ENCODE measurements at places on chromosomes 1 and 21.

GRCh38 chr1:75471252-75471651 is 139.7 kb downstream of the SLC44A5 start:
- DNase-seq: no peak
- H3K27me3 ChIP-seq: no peaks in the 10 kb centered on the region
- no peaks in the 10 kb centered on the region for H3K36me3 ChIP-seq

DNA sequence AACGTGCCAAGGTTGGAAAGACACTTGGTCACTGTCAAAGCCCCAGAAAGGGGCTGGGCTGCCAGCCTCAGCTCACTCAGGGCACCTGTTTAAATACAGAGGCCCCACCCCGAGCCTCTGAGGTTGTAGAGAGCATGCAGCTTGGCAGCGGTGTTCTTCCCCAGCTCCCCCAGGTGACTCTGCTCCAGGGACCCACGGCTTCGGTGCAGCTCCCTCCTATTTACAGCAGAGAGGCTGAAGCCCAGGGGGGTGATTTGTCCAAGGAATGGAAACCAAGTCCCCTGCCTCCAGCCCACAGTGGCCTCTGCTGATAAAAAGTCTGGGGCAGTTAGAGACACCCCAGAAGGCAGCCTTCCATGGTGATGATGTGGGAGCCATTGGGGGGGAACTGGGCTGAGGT is 9.1 kb upstream of the C1QA start:
- no peaks in the 10 kb centered on the region for H3K4me1 ChIP-seq
- no peak for DNase-seq
- H3K4me3 ChIP-seq: no peak overlapping the region
- H3K27me3 ChIP-seq: peaks cover 63% of the 10 kb centered on the region
- H3K36me3 ChIP-seq: no peaks in the 10 kb centered on the region

GRCh38 chr1:147214842-147215539 is 10.1 kb downstream of the FMO5 start:
- no peaks in the 10 kb centered on the region for H3K27me3 ChIP-seq
- no peak overlapping the region for H3K27ac ChIP-seq
- no peaks in the 10 kb centered on the region for H3K36me3 ChIP-seq
- DNase-seq: no peak

- H3K27ac ChIP-seq: no peak overlapping the region
- H3K4me1 ChIP-seq: peaks cover 41% of the 10 kb centered on the region
- no peak overlapping the region for H3K4me3 ChIP-seq
Observed at GRCh38 chr1:77394166-77394565, 112.3 kb downstream of the AK5 start.

- no peaks in the 10 kb centered on the region for H3K36me3 ChIP-seq
- H3K4me1 ChIP-seq: peaks cover 28% of the 10 kb centered on the region
- H3K4me3 ChIP-seq: no peak overlapping the region
- no peak for DNase-seq
Observed at GRCh38 chr1:230750576-230750975, 3.4 kb downstream of the CAPN9 start.

GRCh38 chr1:205594846-205595245 is 37.0 kb downstream of the ELK4 start:
- H3K27ac ChIP-seq: no peak overlapping the region
- H3K27me3 ChIP-seq: peaks cover 3% of the 10 kb centered on the region
- peak; percentile 42 for DNase-seq
- peaks cover 22% of the 10 kb centered on the region for H3K4me1 ChIP-seq

DNA sequence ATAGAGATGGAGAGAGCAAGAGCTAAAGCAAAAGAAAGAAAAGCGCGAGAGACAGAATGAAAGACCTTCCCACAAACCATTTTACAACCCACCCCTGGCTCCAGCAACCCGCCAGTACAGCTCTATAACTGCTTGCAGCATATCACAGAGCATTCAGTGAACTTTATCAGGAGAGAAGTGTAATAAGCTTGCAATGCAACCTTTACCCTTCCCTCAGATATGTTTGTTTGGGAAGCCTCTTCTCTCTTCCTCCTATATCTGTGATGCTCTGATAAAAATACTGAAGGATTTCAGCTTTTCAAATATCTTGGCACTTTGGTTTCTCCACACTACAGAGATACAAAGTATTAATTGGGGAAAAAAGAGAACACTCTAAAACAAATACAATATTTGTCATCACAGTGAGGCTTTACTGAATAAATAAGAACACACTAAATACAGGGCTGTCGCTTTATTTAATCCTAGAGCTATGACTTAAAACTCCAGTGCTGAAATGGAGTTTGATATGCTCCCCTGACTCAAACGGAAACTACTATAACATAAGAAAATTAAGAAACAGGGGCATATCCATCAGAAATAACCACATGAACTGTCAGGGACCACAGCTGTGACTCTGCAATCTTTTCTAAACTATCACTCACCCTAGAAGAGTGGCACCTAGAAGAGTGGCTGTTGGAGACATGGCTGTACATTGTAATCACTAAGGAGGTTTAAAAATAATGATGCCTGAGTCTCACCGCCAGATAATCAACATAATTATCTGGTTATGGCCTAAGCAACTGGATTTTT is 6.7 kb downstream of the CRP start:
- H3K27me3 ChIP-seq: peaks cover 5% of the 10 kb centered on the region
- no peaks in the 10 kb centered on the region for H3K4me1 ChIP-seq
- H3K36me3 ChIP-seq: no peaks in the 10 kb centered on the region
- no peak overlapping the region for H3K4me3 ChIP-seq
- no peak for DNase-seq
- H3K27ac ChIP-seq: no peak overlapping the region

GRCh38 chr1:44072204-44072603 is 40.9 kb upstream of the SLC6A9 start:
- H3K4me3 ChIP-seq: no peak overlapping the region
- no peak for DNase-seq
- no peak overlapping the region for H3K27ac ChIP-seq
- H3K27me3 ChIP-seq: peaks cover 42% of the 10 kb centered on the region

DNA sequence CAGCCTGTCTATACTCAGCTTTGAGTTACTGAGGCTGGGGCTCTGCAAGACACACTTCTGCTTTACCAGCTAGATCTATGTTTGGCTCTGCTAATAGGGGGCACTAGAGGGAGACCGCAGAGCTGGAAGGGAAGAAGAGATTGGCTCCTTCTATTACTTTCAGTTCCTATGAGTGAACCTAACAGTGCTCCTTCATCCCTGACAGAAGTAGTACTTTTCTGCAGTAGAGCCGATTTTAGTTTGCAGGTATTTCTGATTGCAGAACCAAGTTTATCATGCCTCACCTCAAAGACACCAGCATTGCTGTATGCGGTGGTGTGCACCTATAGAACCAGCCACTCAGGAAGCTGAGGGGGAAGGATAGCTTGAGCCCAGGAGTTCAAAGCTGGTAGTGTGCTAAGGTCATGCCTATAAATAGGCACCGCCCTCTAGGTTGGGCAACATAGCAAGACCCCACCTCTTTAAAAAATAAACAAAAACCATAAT is 5.7 kb upstream of the ZDHHC18 start:
- H3K4me3 ChIP-seq: no peak overlapping the region
- no peaks in the 10 kb centered on the region for H3K36me3 ChIP-seq
- no peak for DNase-seq
- H3K4me1 ChIP-seq: peaks cover under 1% of the 10 kb centered on the region
- H3K27me3 ChIP-seq: no peaks in the 10 kb centered on the region

DNA sequence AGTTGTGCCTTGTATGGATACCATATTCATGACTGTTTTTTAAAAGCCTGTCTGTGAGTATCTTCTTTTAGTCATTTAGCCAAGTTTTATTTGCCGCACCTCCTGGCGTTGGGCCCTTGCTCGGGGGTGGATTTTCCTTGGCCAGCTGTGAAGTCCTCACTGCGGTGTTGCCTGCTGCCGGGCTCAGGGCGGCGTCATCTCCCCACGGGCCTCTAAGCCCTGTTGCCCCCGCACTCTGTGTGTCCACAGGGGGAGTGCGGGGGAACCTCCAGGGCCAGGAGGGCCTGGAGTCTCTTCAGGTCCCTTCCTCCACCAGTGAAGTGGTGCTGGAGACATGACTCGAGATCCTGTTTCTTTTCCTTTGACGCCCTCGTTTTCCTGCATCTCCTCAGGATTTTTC is 65.8 kb upstream of the DIP2A start:
- H3K4me3 ChIP-seq: no peak overlapping the region
- H3K27ac ChIP-seq: no peak overlapping the region
- DNase-seq: no peak
- no peaks in the 10 kb centered on the region for H3K27me3 ChIP-seq
- H3K4me1 ChIP-seq: peaks cover 3% of the 10 kb centered on the region

DNA sequence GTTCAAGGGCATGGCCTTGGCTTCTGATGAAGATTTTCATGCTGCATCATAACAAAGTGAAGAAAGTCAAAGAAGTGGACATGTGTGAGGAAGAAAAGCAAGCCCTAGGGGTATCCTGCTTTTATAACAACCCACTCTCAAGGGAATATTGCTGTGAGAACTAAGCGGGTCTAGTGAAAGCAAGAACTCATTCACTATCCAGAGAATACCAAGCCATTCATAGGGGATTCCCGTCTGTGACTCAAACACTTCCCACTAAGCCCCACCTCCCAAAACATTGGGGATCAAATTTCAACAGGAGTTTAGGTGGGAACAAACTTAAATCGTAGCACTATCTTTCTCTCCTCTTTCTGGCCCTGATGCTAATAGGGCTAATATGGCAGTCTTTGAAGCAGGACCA is 98.5 kb upstream of the CTTNBP2NL start:
- no peaks in the 10 kb centered on the region for H3K36me3 ChIP-seq
- peaks cover 2% of the 10 kb centered on the region for H3K4me1 ChIP-seq
- no peak for DNase-seq
- H3K4me3 ChIP-seq: no peak overlapping the region
- peaks cover 21% of the 10 kb centered on the region for H3K27me3 ChIP-seq

GRCh38 chr1:65208563-65208973 is 60.6 kb downstream of the AK4 start:
- H3K27me3 ChIP-seq: peaks cover 4% of the 10 kb centered on the region
- no peak overlapping the region for H3K27ac ChIP-seq
- H3K36me3 ChIP-seq: no peaks in the 10 kb centered on the region
- DNase-seq: no peak
- H3K4me1 ChIP-seq: peaks cover 7% of the 10 kb centered on the region
- H3K4me3 ChIP-seq: no peak overlapping the region

DNA sequence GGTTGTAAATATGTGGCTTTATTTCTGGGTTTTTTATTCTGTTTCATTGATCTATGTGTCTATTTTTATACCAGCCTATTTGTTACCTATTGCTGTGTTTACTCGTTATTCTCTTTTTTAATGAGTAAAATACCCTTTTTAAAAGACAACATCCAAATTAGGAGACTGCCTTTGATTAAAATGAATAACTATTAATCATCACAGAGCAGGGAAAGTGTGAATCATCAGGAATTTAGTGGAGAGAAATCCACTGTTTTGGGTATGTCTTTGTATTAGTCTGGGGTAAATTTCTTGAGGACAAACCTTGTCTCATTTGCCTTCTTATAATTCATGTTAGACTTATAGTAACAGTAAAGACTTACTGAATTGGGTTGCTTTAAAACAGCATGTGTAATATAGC is 12.1 kb downstream of the DISC1 start:
- H3K36me3 ChIP-seq: peaks cover 9% of the 10 kb centered on the region
- no peak overlapping the region for H3K27ac ChIP-seq
- peaks cover 55% of the 10 kb centered on the region for H3K4me1 ChIP-seq
- DNase-seq: no peak
- no peak overlapping the region for H3K4me3 ChIP-seq

DNA sequence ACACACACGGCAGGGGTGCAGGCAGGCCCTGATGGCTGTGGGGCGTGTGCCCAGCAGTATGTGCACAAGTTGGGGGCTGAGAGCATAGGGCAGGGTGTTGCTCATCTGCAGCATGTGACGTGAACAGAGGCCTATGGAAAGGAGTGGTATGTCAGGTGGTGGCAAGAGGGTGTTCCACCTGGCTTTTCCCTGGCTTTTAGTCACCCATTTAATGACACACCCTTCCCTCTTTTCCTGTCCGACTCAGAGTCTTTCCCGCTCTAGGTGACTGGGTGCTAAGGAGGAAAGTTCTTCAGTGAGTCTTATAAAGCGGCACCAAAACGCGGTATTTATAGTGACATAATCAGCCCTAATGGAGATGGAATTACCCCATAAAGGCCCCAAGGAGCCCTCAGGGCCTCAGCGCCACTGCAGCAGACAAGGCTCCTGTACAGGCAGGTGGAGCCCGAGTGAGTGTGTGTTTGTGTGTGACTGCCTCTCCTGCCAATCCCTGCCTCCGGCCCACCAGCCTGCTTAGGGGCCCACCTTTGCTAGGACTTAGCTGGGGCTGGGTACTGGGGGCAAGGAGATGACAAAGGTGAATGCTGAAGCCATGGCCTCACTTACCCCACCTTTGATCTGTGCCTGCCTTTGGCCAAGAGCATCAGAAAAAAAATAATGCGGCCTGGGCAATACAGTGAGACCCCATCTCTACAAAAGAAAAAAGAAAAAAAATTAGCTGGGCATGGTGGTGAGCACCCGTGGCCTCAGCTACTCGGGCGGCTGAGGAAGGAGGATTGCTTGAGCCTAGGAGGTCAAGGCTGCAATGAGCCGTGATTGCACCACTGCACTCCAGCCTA is 3.3 kb upstream of the EPHA2 start:
- no peaks in the 10 kb centered on the region for H3K36me3 ChIP-seq
- peaks cover 17% of the 10 kb centered on the region for H3K4me1 ChIP-seq
- no peak overlapping the region for H3K27ac ChIP-seq

DNA sequence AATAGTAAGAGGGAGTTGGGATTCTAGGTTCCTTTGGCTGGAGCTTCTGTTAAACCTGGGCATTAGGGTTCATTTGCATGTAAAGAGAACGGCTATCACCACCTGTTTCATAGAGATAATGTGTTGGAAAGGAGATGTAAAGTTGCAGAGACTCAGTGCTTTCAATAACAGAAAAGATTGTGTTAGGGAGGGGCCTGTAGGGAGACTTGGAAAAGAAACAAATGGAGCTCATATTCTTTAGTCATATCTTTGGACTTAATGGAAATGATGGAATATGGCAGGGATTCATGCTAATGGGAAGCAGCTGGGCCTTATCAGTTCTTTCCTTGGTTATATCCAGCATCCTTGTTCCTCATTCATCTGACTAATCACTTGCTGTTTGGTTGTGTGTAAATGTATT is 144.9 kb downstream of the CD247 start:
- peaks cover 30% of the 10 kb centered on the region for H3K36me3 ChIP-seq
- no peaks in the 10 kb centered on the region for H3K27me3 ChIP-seq
- no peaks in the 10 kb centered on the region for H3K4me1 ChIP-seq
- DNase-seq: no peak
- no peak overlapping the region for H3K27ac ChIP-seq

- H3K36me3 ChIP-seq: no peaks in the 10 kb centered on the region
- no peak overlapping the region for H3K4me3 ChIP-seq
- DNase-seq: no peak
Observed at GRCh38 chr1:178057141-178057765, 36.7 kb upstream of the RASAL2 start.

Measured in osteocyte (in vitro differentiated cells).